CD14-positive monocyte (primary cell): ENCODE measurements at places on chromosomes 3 and 15.
A peak's percentile ranks its signal among the peaks of the same experiment; 100 is the strongest.

GRCh38 chr3:125990253-125990970 is 21.4 kb downstream of the ROPN1B start:
- H3K36me3 ChIP-seq, result no peaks in the 10 kb centered on the region
- peak overlapping the region; percentile 64 for H3K4me3 ChIP-seq
- peaks cover 7% of the 10 kb centered on the region for H3K4me1 ChIP-seq
- no peak overlapping the region for H3K27ac ChIP-seq
- DNase-seq, result peak; percentile 23

DNA sequence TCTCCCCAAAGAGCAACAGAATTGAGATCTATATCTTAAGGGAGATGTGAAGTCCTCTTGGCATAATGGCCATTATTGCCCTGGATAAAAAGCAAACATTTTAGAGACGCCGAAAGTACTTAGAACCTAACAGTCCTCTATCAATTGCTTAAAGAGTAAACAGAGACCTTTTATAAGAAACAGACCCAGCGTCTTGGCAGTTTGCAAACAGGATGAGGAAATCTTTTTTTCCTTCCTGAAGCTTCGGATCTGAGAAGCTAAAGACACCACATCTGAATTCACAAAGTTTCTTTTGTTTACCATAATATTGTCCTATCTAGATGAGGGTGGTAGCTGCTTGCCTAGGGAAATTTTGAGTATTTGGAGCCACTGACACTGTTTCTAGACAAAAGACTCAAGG is 59.9 kb upstream of the LIMD1 start:
- H3K4me3 ChIP-seq, result no peak overlapping the region
- peaks cover 38% of the 10 kb centered on the region for H3K4me1 ChIP-seq
- no peak for DNase-seq
- no peaks in the 10 kb centered on the region for H3K27me3 ChIP-seq
- H3K36me3 ChIP-seq, result peaks cover 8% of the 10 kb centered on the region

DNA sequence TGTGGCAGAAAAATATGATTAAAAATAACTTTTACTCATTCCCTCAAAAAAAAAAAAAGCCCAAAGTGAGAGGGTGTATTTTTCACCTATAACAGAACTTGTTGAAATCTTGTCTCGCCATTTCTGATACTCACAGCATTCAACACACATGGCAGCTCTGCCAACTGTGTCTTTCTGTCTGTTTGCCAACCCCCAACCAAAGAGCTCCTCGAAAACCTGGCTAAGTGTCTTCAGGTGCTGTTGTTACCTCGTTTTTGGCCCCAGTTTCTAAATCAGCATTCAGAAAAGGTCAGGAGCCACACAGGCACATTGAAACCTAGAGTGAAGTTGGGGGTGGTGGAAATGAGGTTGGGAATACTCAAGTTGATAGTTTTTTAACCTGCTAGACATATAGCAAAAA is 123.5 kb downstream of the TMEM108 start:
- H3K27me3 ChIP-seq, result no peaks in the 10 kb centered on the region
- H3K4me3 ChIP-seq, result no peak overlapping the region
- no peaks in the 10 kb centered on the region for H3K4me1 ChIP-seq
- H3K27ac ChIP-seq, result no peak overlapping the region
- H3K36me3 ChIP-seq, result no peaks in the 10 kb centered on the region
- no peak for DNase-seq

GRCh38 chr15:27884726-27885125 is 214.4 kb downstream of the OCA2 start:
- no peaks in the 10 kb centered on the region for H3K36me3 ChIP-seq
- DNase-seq, result no peak
- H3K4me1 ChIP-seq, result no peaks in the 10 kb centered on the region
- no peak overlapping the region for H3K4me3 ChIP-seq

DNA sequence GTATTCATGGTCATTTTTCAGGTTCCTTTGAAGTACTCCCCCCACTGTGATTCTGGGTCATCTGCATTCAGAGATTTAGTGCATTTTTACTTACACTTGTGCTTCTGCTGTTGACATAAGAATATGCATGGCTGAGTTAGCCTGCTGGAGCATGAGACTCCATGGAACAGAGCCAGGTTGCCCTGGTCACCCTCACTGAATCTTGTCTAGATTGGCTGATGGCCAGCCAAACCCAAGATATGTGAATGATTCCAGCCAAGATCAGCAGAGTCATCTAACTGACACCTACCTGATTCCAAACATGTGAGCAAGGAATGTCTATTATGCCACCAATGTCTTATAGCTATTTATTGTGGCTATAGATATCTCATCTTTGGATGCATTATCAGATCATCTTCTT is 25.1 kb downstream of the DTWD1 start:
- H3K27me3 ChIP-seq, result no peaks in the 10 kb centered on the region
- no peak overlapping the region for H3K4me3 ChIP-seq
- H3K27ac ChIP-seq, result no peak overlapping the region
- no peaks in the 10 kb centered on the region for H3K4me1 ChIP-seq
- H3K36me3 ChIP-seq, result peaks cover 35% of the 10 kb centered on the region
- DNase-seq, result no peak

DNA sequence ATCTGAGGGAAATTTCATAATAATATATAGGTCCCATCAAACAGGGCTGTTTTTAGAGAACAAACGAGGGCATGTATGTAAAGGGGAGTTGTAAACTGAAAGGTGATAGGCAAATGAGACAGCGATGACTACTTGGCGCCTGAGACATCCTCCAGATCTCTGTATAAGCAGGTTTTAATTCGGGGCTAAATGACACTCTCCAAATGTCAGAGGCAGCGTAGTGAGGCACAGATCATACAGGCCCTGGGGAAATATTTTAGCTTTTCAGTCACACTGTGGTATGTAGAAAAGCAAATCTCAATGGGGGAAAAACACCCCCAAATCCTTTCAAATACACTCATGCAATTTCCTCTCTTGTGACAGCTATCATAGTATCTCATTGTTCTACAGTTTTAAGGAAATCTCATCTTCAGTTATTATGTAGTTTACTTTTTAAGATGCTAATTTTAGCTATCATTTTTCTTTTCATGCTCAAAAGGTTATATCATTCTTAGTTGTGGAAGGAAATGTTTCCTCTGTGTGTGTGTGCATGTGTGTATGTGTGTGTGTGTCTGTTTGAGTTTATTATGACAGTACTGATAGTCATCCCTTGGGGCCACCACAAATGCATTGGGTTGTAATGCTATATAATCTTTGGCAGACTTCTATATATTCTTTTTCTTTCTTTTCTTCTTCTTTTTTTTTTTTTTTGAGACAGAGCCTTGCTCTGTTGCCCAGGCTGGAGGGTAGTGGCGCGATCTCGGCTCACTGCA is 1.1 kb downstream of the TPRG1 start:
- DNase-seq, result no peak
- no peaks in the 10 kb centered on the region for H3K27me3 ChIP-seq
- no peaks in the 10 kb centered on the region for H3K36me3 ChIP-seq
- no peak overlapping the region for H3K4me3 ChIP-seq
- H3K4me1 ChIP-seq, result no peaks in the 10 kb centered on the region

- no peak overlapping the region for H3K27ac ChIP-seq
- no peaks in the 10 kb centered on the region for H3K36me3 ChIP-seq
- no peaks in the 10 kb centered on the region for H3K27me3 ChIP-seq
- H3K4me3 ChIP-seq, result no peak overlapping the region
- H3K4me1 ChIP-seq, result peaks cover 13% of the 10 kb centered on the region
Measured at GRCh38 chr3:44227632-44228031, 14.1 kb upstream of the TOPAZ1 start.

DNA sequence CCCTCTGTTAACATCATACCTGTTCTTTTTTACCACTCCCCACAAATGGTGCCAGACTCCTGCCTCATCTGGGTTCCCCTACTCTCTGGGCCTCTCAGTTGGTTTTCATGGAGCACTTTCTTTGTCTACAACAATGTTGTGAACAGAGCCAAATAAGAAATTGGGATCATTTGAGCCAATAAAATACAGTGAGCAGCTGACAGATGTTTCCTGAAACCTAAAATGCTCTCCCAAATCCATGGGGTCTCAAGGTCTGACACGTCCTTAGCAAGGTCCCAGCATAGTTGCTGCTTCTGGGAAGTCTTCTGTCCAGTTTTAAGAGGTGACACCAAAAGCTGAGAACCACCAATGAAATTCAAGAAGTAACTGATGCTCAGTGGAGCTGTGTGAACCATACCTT is 1.7 kb downstream of the NMNAT3 start:
- no peak for DNase-seq
- no peak overlapping the region for H3K4me3 ChIP-seq
- H3K27me3 ChIP-seq, result no peaks in the 10 kb centered on the region
- no peaks in the 10 kb centered on the region for H3K36me3 ChIP-seq

- no peaks in the 10 kb centered on the region for H3K36me3 ChIP-seq
- no peak overlapping the region for H3K27ac ChIP-seq
- no peaks in the 10 kb centered on the region for H3K4me1 ChIP-seq
- no peaks in the 10 kb centered on the region for H3K27me3 ChIP-seq
- no peak overlapping the region for H3K4me3 ChIP-seq
Measured at GRCh38 chr3:183896610-183897009, 11.9 kb upstream of the PARL start.

DNA sequence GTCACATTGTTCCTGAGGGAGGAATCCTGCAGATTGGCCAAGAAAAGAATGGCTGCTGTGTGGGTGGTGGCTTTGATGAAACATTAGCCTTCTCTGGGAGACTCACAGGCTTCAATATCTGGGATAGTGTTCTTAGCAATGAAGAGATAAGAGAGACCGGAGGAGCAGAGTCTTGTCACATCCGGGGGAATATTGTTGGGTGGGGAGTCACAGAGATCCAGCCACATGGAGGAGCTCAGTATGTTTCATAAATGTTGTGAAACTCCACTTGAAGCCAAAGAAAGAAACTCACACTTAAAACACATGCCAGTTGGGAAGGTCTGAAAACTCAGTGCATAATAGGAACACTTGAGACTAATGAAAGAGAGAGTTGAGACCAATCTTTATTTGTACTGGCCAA is 6.1 kb downstream of the PTX3 start:
- DNase-seq, result no peak
- peaks cover 57% of the 10 kb centered on the region for H3K4me1 ChIP-seq
- no peak overlapping the region for H3K27ac ChIP-seq
- H3K27me3 ChIP-seq, result peaks cover 3% of the 10 kb centered on the region
- peaks cover 2% of the 10 kb centered on the region for H3K36me3 ChIP-seq

- H3K36me3 ChIP-seq, result no peaks in the 10 kb centered on the region
- no peaks in the 10 kb centered on the region for H3K27me3 ChIP-seq
- H3K4me1 ChIP-seq, result peaks cover 14% of the 10 kb centered on the region
- no peak for DNase-seq
- H3K4me3 ChIP-seq, result no peak overlapping the region
Measured at GRCh38 chr3:16343101-16343500, 78.1 kb downstream of the OXNAD1 start.

- no peak for DNase-seq
- no peaks in the 10 kb centered on the region for H3K36me3 ChIP-seq
- no peaks in the 10 kb centered on the region for H3K4me1 ChIP-seq
- no peak overlapping the region for H3K4me3 ChIP-seq
- H3K27ac ChIP-seq, result no peak overlapping the region
- H3K27me3 ChIP-seq, result no peaks in the 10 kb centered on the region
Measured at GRCh38 chr3:27990324-27990723, 251.1 kb upstream of the CMC1 start.

GRCh38 chr3:160780245-160780644 is 24.2 kb downstream of the PPM1L start:
- H3K27ac ChIP-seq, result no peak overlapping the region
- no peak overlapping the region for H3K4me3 ChIP-seq
- peak; percentile 83 for DNase-seq
- no peaks in the 10 kb centered on the region for H3K36me3 ChIP-seq
